ENCODE measurements at places on chromosomes 5 and 9.

- DNase-seq = no peak
Measured at GRCh38 chr5:180467028-180467975, 26.9 kb upstream of the CNOT6 start.

- no peak for DNase-seq
Measured at GRCh38 chr5:125106881-125107280, 360.4 kb upstream of the ZNF608 start.

DNA sequence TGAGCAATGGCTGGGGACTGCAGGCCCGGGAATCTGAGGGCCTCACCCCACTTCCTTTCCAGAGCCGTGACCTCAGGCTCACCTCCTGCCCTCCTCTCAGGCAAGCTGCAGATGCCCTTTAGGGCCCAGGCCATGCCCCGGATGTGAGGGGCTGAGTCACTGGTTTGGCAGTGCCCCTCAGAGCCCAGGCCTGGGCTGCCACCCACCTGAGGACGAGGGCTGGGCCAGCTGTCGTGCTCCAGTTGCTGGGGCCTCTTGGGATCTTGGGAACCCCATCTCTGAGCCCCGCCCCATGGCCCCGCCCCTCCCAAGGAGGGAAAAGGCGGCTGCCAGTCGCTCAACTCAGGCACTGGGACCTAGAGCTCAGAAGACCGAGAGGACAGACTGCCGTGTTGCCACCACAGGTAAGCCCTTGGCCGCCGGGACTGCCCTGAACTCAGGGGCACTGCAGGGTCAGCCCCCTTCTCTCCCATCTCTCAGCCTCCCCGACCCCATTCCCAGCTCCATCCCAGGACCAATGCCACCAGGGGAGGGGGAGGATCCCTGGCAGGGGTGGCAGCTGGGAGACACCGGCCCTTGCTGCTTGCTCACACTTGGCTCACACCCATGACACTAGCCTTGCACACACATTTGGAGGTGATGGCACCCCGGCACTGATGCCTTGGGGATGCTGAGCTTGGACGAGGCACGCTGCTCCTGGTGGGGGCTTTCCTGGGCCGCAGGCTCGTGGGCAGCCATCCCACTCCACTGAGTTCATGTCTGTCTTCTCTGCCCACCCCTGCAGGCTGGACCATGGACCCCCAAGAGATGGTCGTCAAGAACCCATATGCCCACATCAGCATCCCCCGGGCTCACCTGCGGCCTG is at the start of gene CYSRT1:
TSS of gene CYSRT1 (plus strand) at position 345 of the 865 bp plus-strand sequence. CDS start at position 793, 448 bp downstream.
- DNase-seq = no peak

GRCh38 chr9:128548876-128549275 is 3.5 kb upstream of the SPTAN1 start:
- no peak for DNase-seq

DNA sequence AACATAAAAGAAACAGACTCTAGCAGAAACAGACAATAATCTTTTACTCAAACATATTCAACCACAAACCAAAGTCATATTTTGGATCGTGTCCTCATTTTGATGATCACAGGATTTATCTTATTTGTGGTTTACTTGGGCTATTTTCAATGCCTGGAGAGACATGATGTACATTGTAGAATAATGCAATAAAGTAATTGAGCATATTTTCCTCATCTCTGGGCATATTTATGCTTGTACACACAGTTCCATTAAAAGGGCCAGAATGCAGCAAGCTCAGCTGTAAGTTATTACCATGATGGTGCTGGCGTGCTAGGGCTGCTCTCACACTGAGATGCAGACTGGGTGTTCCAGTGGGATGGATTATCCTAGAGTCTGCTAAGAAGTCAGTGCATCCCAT is 456.7 kb downstream of the TLE4 start:
- DNase-seq = no peak

- no peak for DNase-seq
Measured at GRCh38 chr9:127066851-127067136, 55.6 kb downstream of the ANGPTL2 start.

GRCh38 chr5:174533751-174534241 is 190.6 kb upstream of the MSX2 start:
- DNase-seq = no peak

- no peak for DNase-seq
Measured at GRCh38 chr9:98117984-98118639, 910 bp downstream of the TRIM14 start.

GRCh38 chr5:106321242-106321641 is 1349.5 kb downstream of the EFNA5 start:
- no peak for DNase-seq

GRCh38 chr5:160293901-160294561 is 18.3 kb downstream of the CCNJL start:
- no peak for DNase-seq

DNA sequence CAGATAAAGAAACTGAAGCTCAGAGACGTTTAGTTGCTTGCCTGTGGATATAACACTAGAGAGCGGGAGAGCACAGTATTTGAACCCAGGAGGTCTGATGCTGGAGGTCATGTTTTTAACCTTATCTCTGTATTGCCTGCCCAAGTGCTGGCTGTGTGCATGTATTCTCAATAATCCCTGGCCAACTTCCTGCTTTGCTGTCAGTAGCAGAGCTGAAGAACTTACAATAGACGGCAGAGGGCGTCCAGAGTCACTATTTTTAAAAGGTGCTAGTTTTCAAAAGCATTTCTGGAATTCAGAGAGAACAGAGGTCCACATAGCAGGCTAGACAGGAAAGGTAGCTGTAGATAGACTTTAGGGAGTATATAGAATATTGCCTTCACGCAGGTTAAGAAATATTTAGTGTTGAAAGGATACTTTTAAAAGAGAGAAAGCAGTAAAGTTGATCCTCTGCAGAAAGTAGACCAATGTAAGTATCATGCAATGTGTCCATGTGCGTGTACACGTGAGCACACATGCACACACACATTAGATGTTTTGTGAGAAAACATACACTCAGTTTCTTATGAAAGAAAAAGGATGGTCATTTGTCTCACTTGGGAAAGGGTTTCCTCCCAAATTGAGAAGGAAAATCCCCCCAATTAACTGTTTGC is 46.3 kb downstream of the PTCD2 start:
- DNase-seq = no peak

- no peak for DNase-seq
Measured at GRCh38 chr9:115171921-115172388, 54.0 kb upstream of the TNC start.

DNA sequence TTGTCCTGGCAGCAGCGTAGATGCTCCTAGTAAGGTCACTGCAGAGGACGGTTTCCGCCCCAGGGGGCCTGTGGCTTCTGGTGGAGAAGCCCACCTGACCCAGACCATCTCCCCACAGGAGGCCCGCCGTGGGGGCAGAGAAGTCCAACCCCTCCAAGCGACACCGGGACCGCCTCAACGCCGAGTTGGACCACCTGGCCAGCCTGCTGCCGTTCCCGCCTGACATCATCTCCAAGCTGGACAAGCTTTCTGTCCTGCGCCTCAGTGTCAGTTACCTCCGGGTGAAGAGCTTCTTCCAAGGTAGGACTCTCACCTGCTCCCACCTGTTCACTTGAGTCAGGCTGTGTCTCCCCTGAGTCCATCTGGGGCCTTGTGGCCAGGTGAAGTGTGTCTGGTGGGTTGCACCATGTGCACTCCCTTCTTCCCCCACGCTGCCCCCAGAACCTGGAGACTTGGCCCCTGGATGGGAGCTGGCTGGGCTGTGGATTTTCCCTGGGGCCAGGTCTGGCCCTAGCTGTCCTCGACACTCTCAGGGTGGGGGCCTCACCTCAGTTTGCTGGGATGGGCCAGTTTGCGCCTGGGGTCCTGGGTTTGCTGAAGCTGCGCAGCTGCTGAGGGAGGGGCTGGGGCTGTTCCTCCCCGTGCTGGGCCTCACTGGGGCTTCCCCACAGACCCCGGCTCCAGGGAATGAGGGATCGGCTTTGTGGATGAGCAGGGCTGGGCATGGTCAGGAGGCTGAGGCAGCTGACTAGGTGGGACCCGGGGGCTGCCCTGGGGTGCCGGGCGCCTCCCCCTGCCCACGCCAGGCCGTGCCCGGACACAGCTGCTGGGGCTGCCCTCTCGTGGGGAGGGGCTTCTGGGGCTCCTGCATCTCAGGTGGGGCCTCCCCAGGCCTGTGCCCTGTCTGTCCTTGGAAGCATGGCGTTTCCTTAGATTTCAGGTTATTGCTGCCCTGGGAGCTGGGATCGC is 32.4 kb downstream of the AHRR start:
- no peak for DNase-seq

GRCh38 chr9:69671311-69671878 is 776 bp downstream of the APBA1 start:
- DNase-seq = no peak

GRCh38 chr9:116094846-116095245 is 58.7 kb upstream of the PAPPA start:
- DNase-seq = no peak

DNA sequence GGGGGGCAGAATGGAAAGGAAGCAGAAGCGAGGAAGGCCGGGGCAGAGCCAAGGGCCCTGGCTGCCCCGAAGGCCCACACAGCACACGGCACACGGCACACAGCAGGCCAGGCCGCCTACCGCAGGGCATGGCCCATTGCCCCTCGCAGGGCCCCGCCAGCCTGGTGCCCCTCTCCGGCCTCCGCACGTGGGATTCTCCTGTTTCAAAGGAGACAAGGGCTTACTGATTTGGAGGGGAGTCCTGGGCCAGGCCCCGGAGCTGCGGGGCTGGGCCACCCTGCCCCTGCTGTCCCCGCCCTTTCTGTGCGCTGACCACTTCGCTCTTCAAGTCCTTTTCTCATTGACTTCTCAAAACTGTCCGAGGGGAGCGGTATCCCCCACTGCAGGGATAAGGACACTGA is 7.7 kb upstream of the PHYKPL start:
- no peak for DNase-seq

DNA sequence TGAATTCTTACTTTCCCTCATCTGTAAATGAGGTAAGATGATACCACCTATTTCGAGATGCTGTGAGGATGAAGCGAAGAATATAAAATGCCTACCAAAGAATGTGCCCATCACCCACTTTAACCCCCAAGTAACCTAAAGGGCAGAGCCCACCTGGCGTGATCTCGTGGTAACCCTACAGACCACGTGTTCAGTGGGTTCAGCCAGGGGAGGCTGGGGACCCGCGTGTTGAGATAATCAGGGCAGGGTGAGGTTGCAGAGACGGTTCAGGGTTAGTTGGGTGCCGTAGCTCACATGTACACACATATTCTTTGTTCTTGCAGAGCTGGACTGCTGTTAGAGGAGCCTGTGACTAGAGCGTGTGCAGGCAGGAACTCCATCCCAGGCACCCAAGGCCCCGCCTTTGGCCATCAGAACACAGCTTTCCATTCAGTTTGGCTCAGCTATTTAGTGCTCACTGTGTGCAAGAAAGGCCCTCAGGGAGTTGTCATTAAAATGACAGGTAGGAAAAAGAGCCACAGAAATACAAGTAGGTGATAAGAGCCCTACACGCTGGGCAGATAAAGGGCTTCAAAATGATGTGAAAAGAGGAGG is 56.5 kb upstream of the HAND1 start:
- no peak for DNase-seq

DNA sequence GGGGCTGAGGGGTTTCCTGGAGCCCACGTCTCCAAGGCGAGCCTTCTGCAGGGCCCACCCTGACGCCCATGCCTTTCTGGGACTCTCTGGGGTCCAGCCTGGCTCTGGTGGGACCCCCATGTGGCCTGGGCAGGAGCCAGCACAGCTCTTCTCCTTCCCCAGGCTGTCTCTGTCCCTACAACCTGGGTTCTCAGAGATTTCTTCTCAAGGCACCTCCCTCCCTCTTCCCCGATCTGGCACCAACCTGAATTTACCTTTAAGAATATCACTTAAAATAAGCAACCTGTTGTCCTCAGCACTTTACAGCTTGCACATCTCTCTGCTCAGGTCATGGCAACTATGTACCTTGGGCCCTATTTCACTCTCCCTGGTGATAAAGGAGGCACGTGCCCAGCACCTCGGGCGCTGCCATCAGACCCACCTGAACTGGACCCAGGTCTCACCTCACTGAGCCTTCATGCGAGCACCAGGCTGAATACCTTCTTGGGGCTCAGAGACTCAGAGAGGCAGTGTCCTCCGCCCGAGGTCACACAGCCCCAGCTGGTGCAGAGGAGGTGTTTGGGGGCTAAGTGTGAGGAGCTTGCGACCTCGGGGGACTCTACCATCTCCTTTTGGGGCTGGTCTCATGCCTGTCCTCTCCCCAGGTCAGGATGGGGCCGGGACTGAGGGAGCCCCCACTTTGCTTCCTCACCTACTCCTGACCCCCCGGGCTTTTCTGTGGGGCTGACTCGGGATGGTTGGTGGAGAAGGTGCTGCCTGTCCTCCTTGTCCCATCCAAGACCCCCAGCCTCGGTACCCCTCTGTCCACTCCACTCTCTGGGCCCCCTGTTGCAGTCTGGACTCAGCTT is 217.7 kb downstream of the C9orf50 start:
- DNase-seq = no peak

GRCh38 chr9:137668203-137668602 is 49.4 kb downstream of the EHMT1 start:
- no peak for DNase-seq

DNA sequence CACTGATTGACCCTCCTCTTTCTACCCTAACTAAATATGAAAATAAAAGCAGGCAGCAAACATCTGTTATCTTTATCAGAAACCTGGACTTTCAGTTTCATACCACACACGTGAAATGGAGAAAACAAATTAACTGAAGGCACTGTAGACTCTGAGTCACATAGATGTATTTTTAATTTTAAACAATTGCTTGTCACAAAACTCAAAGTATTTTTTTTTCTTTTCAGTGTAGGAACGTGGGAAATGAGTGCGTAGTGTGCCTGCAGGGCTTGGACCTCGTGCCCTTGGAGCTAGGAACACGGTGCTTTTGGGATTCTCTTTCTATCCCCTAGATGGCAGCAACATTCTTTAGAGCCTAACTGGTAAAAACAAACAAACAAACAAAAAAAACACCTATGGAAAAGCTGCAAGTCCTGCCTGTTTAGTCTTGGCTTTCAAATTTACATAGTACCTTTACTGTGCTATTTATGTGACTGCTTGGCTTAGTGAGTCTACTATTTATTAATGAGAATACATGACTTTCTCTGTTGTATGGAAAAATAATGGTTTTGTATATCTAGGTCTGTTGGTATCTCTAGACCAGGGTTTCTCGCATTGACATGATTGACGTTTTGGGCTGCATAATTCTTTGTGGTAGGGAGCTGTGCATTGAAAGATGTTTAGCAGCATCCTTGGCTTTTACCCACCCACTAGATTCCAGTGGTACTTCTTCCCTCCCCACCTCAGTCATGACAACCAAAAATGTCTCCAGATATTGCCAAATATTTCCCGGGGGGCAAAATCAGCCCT is 16.8 kb upstream of the ACTBL2 start:
- DNase-seq = no peak

- no peak for DNase-seq
Measured at GRCh38 chr9:794386-794785, 47.1 kb upstream of the DMRT1 start.
